WTC11 (cell line): ENCODE measurements at places on chromosomes 4 and X.

DNA sequence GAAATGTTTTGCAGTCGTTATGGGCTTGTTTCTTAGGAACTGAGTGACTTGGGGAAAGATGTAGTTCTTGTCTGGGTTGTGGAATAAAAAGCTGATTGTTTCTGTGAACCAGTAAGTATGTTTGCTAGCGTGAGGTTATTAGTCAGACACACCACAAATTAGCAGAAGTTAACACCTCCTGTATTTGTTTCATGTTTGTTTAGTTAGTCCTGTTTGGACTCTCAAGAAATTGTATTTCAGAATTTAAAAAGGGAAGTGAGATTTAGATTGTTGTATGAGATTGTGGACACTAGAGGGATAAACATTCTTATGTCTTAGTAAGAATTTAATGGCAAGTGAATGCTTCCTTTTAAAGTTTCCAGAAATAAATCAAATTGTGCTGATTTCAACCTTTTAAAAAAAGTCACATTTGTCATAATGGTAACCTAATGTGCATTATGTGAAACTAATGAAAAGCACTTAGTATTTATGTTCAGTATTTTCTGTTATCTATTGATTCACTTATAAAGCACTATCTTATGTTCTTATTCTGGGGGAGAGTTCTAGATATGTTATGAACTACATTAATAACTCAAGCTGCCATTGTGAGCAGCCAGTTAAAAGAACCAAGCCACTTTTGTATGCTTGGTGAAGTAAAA lies 25.6 kb downstream of the ATP10D start:
- no peak for DNase-seq

- DNase-seq = no peak
Measured at GRCh38 chrX:107677501-107677901, 49.2 kb downstream of the PRPS1 start.

GRCh38 chr4:117874216-117874615 lies 160.1 kb upstream of the NDST3 start:
- DNase-seq = no peak

- DNase-seq = no peak
Measured at GRCh38 chr4:15402974-15403373, 24.9 kb upstream of the C1QTNF7 start.

DNA sequence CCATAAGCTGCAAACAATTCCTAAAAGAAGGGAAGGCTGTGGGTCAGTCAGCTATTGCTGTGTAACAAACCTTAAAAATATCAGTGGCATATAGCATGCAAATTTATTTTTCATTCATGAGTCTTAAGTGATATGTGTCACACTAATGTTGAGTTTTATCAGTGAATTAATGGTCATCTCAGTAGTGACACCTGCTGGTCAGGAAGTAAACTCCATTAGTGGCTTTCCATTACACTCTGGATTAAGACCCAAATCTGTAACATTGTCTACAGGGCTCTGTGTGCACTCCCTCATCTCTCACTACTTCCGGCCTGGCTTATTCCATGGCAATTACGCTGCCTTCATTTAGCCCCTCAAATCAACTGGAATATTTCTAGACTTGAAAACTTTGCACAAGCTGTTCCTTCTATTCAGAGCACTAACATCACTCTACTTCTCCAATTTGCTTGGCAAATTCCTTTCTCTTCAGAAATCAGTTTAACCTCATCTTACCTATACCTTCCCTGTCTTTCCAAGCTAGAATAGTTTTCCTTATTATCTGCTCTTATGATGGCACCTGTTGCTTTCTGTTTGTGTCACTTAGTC lies 217.3 kb upstream of the TAPT1 start:
- no peak for DNase-seq

GRCh38 chr4:123838474-123838873 lies 441.9 kb downstream of the SPRY1 start:
- no peak for DNase-seq

GRCh38 chr4:61094854-61095598 lies 105.1 kb upstream of the ADGRL3 start:
- DNase-seq = no peak

GRCh38 chrX:139194571-139195280 lies 335.8 kb upstream of the F9 start:
- peak; percentile 14 for DNase-seq
